ENCODE measurements at places on chromosomes 4 and X.
A peak's percentile ranks its signal among the peaks of the same experiment; 100 is the strongest.

GRCh38 chr4:70915036-70915815 is 13.1 kb downstream of the MOB1B start:
- DNase-seq, result no peak

DNA sequence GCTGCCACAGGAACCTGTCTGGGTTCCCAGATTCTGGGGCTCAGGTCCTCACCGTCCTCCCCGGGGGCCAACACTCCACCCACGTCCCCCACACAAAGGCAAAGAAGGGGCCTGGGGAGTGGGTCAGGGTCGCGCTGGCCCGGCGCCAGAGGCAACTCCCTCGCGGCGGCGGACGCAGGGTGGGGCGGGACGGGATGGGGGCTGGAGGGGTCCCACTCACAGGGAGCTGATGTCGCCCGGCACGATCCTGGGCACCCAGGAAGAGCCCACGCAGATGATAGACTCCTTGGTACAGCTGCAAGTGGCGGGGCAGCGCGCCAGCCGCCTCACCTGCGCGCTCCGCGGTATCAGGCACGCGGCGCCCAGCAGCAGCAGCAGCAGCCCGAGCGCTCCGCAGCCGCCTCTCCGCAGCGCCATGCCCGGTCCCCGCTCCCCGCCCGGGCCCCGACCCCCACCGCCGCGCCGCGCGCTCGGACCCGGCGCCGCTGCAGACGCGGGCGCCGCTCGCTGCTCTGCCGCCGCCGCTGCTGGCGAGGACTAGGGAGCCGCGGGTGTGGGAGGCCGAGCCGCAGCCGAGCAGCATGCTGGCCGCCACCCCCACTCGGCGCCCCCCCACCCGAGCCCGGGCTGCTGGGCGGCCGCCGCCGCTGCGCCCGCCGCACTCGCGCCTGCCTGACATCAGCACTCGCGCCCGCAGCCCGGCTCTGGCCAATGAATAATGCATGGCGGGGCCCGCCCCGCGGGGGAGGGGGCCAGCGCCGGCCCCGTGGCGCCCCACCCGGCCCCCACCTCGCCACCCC is at the start of gene LGI2:
TSS of gene LGI2 (minus strand) at position 670 of the 800 bp plus-strand sequence. CDS start at position 417, 253 bp downstream.
- peak; percentile 53 for DNase-seq

GRCh38 chr4:129085472-129085871 is 7.9 kb downstream of the SCLT1 start:
- no peak for DNase-seq

- DNase-seq, result peak; percentile 67
Measured at GRCh38 chr4:26885912-26886274, 25.3 kb downstream of the STIM2 start.

GRCh38 chr4:140358281-140358680 is 15.2 kb upstream of the SCOC start:
- DNase-seq, result no peak

GRCh38 chr4:185945906-185946305 is 123.0 kb upstream of the TLR3 start:
- no peak for DNase-seq

- DNase-seq, result no peak
Measured at GRCh38 chr4:17400686-17401085, 111.2 kb downstream of the QDPR start.

GRCh38 chrX:104712515-104712914 is 146.5 kb downstream of the IL1RAPL2 start:
- no peak for DNase-seq

GRCh38 chr4:106312997-106313522 is 2.9 kb downstream of the TBCK start:
- no peak for DNase-seq

DNA sequence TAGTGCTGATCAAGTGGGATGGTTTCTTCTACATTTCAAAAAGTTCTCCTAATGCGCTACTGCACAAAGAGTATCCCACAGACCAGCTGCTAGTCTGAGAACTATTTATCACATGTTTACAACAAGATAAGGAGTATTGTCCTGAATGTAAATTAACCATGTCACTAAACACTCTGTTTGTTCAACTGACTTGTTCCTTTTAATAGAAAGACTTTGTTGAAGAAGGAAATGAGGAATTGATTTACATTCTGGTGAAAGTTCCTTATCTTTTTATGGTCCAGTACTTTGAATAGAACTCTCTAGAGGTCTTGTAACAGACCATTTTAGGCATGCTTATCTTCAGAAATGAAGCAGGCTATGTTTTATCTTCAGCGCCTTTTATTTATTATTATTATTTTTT is 67.3 kb upstream of the IL13RA1 start:
- no peak for DNase-seq

GRCh38 chr4:78150543-78150864 is 93.4 kb downstream of the FRAS1 start:
- no peak for DNase-seq

GRCh38 chr4:53645108-53645507 is 53.8 kb upstream of the LNX1 start:
- peak; percentile 13 for DNase-seq

GRCh38 chr4:123896446-123897071 is 500.0 kb downstream of the SPRY1 start:
- no peak for DNase-seq

DNA sequence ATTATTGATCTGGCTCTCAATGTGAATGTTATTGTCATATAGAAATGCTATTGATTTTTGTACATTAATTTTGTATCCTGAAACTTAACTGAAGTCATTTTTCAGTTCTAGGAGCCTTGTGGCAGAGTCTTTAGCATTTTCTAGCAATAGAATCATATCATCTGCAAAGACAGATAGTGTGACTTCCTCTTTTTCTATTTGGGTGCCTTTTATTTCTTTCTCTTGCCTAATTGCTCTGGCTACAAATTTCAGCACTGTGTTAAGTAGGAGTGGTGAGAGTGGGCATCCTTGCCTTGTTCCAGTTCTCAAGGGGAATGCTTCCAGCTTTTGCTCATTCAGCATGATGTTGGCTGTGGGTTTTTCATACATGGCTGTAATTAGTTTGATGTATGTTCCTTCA is 102.7 kb downstream of the SH3BGRL start:
- peak; percentile 41 for DNase-seq

DNA sequence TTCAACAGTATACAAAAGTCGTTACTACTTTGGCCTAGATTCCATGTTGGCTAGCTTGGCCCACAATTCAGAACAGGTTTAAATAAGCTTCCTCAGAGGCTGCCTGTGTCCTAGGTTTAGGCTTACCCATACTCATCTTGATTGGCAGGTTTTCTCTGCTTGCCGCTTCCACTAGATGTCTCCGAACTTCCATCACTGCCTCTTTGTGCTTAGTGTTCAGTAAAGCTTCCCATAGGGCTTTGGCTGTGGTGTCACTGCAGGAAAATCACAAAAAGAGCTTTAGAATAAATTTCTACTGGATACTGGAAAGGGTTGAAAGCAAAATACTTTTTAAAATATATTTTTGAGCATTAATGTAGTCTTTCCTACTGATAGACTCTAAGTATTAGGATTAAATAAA is 52.4 kb downstream of the SCFD2 start:
- no peak for DNase-seq

- DNase-seq, result no peak
Measured at GRCh38 chr4:182190306-182190705, 52.9 kb upstream of the TENM3 start.

DNA sequence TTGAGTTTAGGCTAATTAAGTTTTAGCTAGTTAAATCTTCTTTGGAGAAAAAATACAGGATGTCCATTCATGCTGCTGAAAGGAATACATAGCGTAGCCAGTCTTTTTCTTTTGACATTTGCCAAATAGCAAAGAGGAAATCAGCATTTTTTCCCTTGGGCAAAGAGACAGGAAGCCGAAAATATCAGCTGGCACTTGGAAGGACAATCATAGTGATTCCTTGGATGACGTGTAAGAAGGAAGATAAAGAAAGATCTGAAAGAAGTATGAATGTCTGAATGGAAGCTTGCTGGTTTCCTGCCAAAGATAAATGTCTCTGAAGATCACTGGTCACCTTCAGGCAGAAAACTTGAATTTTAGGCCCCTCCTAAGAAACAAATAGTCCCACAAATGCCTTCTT is 44.2 kb downstream of the SLITRK2 start:
- no peak for DNase-seq

DNA sequence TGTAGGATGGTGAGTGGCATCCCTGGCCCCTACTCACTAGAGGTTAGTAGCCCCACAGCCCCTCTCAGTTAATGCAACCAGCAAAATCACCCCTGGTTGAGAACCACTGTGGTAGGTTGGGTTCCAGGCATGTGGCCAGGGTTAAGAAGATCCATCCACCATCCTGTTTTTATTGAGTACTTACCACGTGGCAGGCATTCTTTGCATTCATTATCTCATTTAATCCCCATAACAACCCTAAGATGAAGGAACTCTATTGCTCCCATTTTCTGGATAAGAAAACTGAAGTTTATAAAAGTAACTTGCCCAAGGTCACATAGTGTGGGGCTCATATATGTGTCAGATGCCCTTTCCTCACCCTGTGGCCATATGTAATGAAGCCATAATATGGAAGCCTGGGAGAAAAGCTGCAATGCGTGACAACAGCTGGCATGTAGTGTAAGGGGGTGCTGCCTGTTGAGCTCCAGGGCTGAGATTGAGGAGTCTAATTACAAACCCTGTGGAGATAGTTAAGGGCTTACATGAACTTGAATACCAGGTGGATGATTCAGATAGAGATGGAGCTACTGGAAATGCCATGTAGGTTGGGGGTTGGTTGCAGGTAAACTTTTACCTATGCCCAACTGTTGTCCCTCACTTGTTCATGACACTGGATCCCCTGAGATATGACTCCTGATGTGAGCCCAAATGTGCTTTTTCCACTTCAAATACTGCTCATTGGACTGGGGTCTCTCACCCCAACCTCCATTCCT is 100.2 kb upstream of the PGRMC2 start:
- no peak for DNase-seq

DNA sequence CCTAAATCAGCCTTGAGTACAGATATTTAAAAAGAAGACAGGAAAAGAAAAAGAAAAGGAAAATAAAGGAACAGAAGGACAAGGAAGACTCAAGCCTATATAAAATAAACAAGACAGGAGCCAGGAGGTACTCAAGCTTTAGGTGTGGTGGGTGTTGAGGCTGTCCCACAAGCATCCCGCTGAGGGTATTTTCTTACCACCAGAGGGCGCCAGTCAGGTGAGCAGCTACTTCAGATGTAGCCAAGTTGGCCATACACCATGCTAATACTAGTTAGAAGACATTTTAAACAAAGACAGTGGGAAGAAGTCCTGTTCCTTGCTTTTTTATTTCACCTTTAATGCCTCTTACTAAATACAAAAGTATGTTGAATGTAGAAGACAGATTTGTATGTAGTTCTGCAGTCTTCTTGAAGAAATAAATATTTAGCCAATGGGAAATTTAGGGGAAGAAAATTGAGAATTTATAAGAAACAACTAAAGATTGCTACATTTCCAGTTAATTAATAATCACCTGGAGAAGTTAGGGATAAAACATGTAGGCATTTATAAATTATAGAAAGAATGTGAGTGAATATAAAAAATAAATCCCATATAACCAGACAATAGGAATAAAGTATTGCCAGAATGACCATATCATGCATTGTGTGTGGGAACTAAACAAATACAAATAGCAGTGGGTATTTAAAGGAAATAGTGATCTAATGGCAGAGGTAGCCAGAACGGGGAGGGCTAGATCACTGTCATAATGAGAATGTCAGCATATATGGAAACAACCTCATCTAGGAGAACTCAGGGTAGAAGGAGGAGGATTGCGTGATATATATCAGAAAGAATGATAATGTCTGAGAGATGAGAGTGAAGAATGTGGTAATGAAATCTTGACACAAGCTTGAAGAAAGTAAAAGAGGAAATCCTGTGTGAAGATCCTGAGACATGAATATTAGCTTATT is 71.0 kb downstream of the MTHFD2L start:
- peak; percentile 83 for DNase-seq

DNA sequence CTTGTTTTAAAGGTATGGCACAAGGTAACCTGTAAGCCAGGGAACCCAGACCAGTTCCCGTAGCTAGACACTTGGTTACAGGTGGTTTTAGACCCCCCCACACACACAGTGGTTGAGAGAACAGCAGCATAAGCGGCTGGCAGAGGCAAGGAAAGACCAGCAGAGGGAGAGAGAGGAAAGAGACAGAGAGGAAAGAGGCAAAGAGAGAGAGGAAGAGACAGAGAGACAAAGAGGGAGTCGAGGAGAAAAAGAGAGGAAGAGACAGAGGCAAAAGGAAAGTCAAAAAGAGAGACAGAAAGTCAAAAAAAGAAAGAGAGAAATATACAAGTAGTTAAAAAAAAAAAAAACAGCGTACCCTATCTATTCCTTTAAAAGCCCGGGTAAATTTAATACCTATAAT is 19.5 kb upstream of the PCSK1N start:
- DNase-seq, result no peak

GRCh38 chrX:77595848-77596247 is 148.7 kb downstream of the FGF16 start:
- no peak for DNase-seq

DNA sequence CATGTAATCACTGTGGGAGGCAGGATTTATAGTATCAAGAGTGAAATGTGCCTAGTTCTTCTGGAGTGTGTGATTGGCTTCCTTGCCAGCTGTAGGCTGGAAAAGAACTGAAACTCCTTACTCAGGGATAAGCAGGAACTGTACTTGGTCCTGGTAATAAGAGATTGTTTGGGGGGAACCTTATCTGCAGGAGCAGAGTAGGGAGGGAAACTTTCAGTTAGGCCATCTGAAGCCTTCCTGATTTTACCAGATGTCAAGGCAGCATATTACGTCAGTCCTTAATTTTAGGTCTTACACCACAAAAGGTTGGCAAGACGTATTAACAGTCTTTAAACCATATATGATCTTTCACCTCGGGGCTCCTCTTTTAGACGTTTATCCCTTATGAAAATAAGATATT is 231.5 kb upstream of the FMR1 start:
- DNase-seq, result peak; percentile 0

- no peak for DNase-seq
Measured at GRCh38 chr4:122606364-122607043, 14.4 kb downstream of the IL21 start.

DNA sequence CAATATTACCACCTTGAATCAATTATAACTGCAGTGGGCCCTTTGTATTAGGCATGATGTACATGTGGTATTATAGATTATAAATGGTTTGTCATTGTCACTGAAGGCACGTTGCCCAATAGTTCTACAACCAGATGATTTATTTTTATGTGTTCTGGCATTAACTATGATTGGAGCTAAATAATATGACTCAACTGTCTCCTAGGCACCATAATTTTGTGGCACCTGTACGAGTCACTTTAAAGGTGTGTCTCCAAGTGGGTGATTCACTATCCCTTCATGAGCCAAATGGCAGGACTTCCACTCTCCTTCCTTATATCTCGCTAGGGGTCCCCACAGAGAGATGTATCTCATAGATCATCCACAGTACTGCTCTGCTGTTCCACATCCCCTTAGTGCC is 6.1 kb upstream of the SMPX start:
- no peak for DNase-seq

- DNase-seq, result no peak
Measured at GRCh38 chr4:122764071-122764820, 31.7 kb downstream of the BBS12 start.

- DNase-seq, result no peak
Measured at GRCh38 chrX:120429776-120430540, 39.1 kb downstream of the LAMP2 start.

DNA sequence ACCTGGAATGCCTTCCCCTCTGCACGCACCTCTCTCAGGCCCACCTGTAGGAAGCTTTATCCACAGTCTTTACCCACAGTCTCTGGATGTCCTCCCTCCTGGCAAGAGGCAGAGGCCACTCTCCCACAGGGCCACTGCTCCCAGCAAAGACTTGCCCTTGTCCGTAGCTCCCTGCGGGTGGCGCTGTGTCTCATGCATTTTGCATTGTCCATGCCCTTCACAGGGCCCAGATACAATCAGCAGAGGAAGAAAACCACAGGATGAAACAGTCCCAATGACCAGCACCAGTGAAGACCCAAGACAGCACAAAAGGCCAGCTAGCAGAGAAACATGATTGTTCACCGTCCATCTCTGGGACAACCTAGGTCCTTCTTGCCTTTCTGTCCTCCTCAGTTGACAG is 2.1 kb upstream of the NSG1 start:
- DNase-seq, result no peak
